Liver (tissue), 10 donors: ENCODE measurements at places on chromosomes 1 and 21. TPM values are rescaled to one million over a fixed set of nuclear protein-coding genes. Genes with fewer than 3 reads are reported as not detected.

- no peak for DNase-seq
- no peaks in the 10 kb centered on the region for H3K27me3 ChIP-seq
- no peak overlapping the region for H3K27ac ChIP-seq
- H3K4me1 ChIP-seq, result peaks cover 44% of the 10 kb centered on the region
- H3K4me3 ChIP-seq, result no peak overlapping the region
These were observed 1.4 kb upstream of the PCSK9 start for GRCh38 chr1:55037733-55038551.

GRCh38 chr1:230189824-230190223, 122.8 kb downstream of the GALNT2 start:
- H3K4me1 ChIP-seq, result peaks cover 4% of the 10 kb centered on the region
- no peak for DNase-seq
- peaks cover 3% of the 10 kb centered on the region for H3K36me3 ChIP-seq
- no peak overlapping the region for H3K4me3 ChIP-seq

GRCh38 chr1:91724231-91724630, 161.7 kb downstream of the TGFBR3 start:
- H3K27me3 ChIP-seq, result no peaks in the 10 kb centered on the region
- H3K36me3 ChIP-seq, result peaks cover 3% of the 10 kb centered on the region
- no peak for DNase-seq
- no peak overlapping the region for H3K27ac ChIP-seq
- H3K4me3 ChIP-seq, result no peak overlapping the region
- H3K4me1 ChIP-seq, result peaks cover 3% of the 10 kb centered on the region

- H3K4me1 ChIP-seq, result peaks cover 47% of the 10 kb centered on the region
- H3K27ac ChIP-seq, result peak overlapping the region; percentile 66
- no peaks in the 10 kb centered on the region for H3K36me3 ChIP-seq
- H3K27me3 ChIP-seq, result no peaks in the 10 kb centered on the region
- no peak for DNase-seq
These were observed 53.1 kb upstream of the PROX1 start for GRCh38 chr1:213934649-213935048.

DNA sequence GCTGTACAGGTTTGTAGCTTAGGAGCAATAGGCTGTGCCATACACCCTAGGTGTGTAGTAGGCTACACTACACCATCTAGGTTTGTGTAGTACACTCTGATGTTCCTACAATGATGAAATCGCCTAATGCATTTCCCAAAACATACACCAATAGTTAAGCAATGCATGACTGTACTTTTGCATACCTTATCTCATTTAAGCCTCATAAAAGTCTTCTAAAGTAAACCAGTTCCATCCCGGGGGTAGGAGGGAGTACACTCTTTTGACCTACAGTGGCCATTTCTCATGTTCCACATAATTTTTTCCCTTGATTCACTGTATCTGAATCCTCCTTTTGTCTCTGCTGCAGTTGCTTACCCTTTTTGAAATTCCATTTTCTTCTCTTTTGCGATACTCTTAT, 12.2 kb downstream of the TRMT13 start:
- H3K4me1 ChIP-seq, result no peaks in the 10 kb centered on the region
- no peak for DNase-seq
- no peak overlapping the region for H3K27ac ChIP-seq
- H3K27me3 ChIP-seq, result no peaks in the 10 kb centered on the region
- H3K4me3 ChIP-seq, result no peak overlapping the region

- peak; percentile 57 for DNase-seq
- H3K4me1 ChIP-seq, result peaks cover 67% of the 10 kb centered on the region
- H3K4me3 ChIP-seq, result no peak overlapping the region
- H3K36me3 ChIP-seq, result no peaks in the 10 kb centered on the region
- H3K27ac ChIP-seq, result peak overlapping the region; percentile 93
These were observed 12.5 kb downstream of the PDXK start for GRCh38 chr21:43731476-43731875.

- no peak overlapping the region for H3K4me3 ChIP-seq
- DNase-seq, result no peak
- peaks cover 8% of the 10 kb centered on the region for H3K36me3 ChIP-seq
- H3K27ac ChIP-seq, result no peak overlapping the region
- H3K27me3 ChIP-seq, result no peaks in the 10 kb centered on the region
These were observed 15.3 kb downstream of the CLCC1 start for GRCh38 chr1:108947871-108948525.

DNA sequence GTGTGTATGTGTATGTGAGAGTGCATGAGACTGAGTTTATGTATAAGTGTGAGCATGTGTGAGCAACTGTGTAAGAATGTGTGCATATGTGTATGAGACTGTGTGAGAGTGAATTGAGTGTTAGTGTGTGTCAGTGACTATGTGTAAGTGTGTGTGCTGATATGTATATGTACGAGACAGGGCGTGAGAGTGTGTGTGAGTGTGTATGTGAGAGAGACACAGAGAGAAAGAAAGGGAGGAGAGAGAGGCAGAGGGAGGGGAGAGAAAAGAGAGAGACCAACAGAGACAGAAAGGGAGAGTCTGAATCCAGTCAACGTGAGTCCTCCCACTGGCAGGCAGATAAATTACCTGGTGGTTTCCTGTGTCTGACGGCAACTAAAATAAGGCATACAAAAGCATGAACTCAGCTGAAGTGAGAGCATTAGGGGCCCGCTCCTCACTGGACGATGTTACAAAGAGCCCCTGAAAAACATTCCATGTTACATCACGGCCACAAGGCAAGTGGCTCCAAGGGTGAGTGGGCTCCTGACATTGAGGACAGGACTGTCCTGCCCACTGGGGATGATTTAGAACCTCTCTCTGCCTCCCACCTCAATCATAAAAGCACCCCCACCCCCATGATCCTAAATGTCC, 66.6 kb upstream of the TIAM1 start:
- H3K4me1 ChIP-seq, result no peaks in the 10 kb centered on the region
- no peaks in the 10 kb centered on the region for H3K27me3 ChIP-seq
- H3K36me3 ChIP-seq, result no peaks in the 10 kb centered on the region
- no peak for DNase-seq
- no peak overlapping the region for H3K27ac ChIP-seq
- H3K4me3 ChIP-seq, result no peak overlapping the region

DNA sequence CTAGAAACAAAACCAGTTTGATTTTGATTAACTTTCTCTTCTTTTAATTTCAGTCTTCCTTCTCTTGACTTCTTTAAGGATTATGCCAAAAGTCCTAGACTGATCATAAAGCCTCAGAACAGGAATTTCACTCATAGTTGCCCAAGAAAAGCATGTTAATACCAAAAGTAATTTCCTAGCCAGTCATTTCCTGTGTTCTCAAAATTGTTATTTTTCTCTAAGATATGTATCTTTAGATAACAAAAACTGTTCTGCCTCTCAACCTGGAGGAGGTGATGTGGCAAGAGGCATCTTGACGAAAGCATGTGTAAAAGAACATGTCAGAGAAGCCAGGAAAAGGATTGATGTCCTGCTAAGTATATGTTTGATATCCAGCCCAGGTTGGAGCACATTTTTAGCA, 78.0 kb upstream of the IPO9 start:
- no peak overlapping the region for H3K27ac ChIP-seq
- no peaks in the 10 kb centered on the region for H3K27me3 ChIP-seq
- H3K4me3 ChIP-seq, result no peak overlapping the region
- H3K4me1 ChIP-seq, result no peaks in the 10 kb centered on the region

GRCh38 chr21:46061518-46061917, 36.4 kb upstream of the COL6A2 start:
- no peak overlapping the region for H3K27ac ChIP-seq
- H3K4me1 ChIP-seq, result peaks cover 3% of the 10 kb centered on the region
- no peaks in the 10 kb centered on the region for H3K27me3 ChIP-seq
- H3K36me3 ChIP-seq, result no peaks in the 10 kb centered on the region
- no peak overlapping the region for H3K4me3 ChIP-seq
- no peak for DNase-seq

DNA sequence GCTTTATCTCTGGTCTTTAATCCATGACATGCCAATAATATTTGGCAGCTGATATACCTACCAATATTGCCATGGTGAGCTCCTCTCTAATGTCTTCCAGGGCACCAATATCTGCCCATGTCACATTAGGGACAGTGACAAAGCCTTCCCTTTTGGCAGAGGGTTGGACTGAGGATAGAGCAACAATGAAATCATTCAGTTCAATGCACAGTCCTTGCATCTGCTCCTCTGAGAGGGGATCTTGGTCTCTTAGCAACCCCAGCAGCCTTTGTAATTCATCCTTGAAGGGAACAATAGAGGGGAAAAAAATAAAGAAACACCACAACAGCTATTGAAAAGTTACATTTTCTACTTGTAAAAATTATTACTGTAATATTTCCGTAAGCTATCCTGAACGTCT, 42.3 kb downstream of the NVL start:
- H3K4me3 ChIP-seq, result no peak overlapping the region
- no peak for DNase-seq
- H3K27me3 ChIP-seq, result no peaks in the 10 kb centered on the region
- H3K36me3 ChIP-seq, result peaks cover 44% of the 10 kb centered on the region
- H3K27ac ChIP-seq, result no peak overlapping the region

DNA sequence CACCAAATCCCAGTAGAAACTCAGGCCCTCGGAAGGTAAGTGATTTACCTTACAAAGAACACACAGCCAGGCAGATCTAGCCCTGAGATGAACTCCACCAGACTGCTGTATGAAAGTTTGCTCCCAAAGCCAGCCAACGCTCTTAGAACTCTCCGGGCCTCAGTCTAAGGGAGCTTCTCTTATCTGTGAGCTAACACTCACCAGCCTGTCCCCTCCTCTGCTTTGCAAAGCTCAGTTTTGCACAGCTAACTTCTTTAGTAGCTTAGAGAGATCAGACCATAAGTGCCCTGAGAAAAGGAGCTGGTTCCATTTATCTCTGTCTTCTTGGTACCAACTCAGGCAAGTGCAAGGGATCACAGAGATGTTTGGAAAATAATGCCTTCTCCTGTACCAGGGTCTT, 195.8 kb upstream of the JUN start:
- H3K36me3 ChIP-seq, result no peaks in the 10 kb centered on the region
- DNase-seq, result no peak
- H3K4me3 ChIP-seq, result no peak overlapping the region
- no peak overlapping the region for H3K27ac ChIP-seq
- no peaks in the 10 kb centered on the region for H3K27me3 ChIP-seq

DNA sequence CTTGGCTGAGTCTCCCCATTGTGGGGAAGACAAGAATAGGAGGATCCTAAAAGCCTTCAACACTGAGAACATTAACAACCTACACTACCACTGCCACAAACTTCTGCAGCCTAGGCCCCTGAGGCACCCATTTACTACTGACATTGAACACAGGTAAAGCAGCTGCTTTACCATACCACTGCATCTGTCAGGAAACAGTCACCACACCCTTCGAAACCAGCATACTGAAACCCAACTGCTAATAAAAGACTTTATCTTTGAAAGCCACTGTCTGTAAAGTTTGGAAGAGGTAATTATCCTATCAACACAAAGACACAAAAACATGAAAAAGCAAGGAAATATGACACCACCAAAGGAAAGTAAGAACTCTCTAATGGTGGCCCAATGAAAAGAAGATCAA, 7.4 kb downstream of the IFNAR1 start:
- H3K4me1 ChIP-seq, result no peaks in the 10 kb centered on the region
- no peak overlapping the region for H3K27ac ChIP-seq
- DNase-seq, result no peak
- no peak overlapping the region for H3K4me3 ChIP-seq

GRCh38 chr1:24321697-24322469, 2.7 kb downstream of the GRHL3 start:
- DNase-seq, result peak; percentile 55
- no peaks in the 10 kb centered on the region for H3K27me3 ChIP-seq
- H3K27ac ChIP-seq, result peak overlapping the region; percentile 65
- peak overlapping the region; percentile 77 for H3K4me3 ChIP-seq
- H3K36me3 ChIP-seq, result no peaks in the 10 kb centered on the region
- peaks cover 13% of the 10 kb centered on the region for H3K4me1 ChIP-seq

DNA sequence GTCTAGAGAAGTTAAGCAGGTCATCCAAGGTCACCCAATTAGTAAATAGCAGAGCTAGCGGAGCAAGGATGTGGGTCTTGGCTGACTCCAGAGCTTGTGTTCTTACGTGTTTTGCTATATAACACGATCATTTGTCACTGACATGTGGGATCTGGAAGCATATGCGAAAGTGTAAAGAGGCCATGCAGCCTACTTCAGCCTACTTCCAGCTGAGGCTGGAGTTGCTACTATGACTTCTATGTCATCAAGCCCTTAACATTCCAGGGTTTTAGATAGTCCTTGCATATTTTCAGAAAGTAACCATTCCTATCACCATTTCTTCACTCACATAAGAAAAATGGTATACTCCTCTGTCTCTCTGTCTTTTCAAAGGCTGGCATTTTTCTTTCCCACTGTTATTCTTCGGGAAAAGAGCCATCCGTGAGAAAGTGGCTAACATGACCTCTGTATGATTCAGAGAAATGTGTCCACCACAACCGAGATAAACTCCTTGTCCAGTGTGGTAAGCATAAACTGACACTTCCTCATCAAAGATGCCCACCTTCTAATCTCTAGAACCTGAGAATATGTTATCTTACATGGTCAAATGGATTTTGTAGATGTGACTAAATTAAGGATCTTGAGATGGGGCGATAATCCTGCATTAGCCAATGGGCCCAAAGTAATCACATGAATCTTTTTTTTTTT, 24.0 kb upstream of the ABL2 start:
- H3K27me3 ChIP-seq, result no peaks in the 10 kb centered on the region
- H3K4me3 ChIP-seq, result no peak overlapping the region
- DNase-seq, result no peak
- H3K4me1 ChIP-seq, result no peaks in the 10 kb centered on the region

DNA sequence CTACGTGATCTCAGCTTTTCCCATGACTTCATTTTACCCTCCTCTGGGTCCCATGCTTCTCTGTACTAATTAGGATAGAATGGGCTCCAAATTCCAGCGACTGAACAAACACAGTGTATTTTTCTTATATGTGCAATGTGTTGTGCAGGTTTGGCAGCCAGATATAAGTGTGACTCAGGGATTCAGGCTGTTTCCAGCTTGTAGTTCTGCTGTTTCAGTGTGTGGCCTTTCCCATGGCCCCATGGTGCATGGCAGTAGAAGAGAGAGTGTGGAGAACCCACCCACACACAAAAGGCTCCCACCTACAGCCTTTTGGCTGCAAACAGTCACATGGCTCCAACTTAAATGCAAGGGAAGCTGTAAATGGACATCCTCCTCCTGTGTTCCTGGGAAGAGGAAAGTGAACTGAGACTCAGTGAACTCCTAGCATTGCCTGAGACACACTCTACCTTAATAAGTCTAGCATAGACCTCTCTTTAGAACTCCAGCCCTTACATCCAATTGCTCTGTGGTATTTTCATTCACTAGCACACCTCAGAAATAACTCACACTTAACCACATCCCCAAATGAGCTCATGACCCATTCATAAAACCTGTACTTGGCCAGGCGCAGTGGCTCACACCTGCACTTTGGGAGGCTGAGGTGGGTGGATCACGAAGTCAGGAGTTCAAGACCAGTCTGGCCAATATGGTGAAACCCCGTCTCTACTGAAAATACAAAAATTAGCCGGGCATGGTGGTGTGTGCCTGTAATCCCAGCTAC, 58.7 kb downstream of the KIAA0040 start:
- H3K27me3 ChIP-seq, result no peaks in the 10 kb centered on the region
- DNase-seq, result no peak
- H3K4me3 ChIP-seq, result no peak overlapping the region
- peaks cover 37% of the 10 kb centered on the region for H3K4me1 ChIP-seq
- H3K27ac ChIP-seq, result no peak overlapping the region

NUP210L gene
- 0.08 TPM for total RNA-seq

FASLG gene
- 0.33 TPM for total RNA-seq

COL16A1 gene
- 3.8 TPM for total RNA-seq

RGL1 gene
- 12.3 TPM for total RNA-seq
